ENCODE measurements at places on chromosomes 4 and X.

GRCh38 chrX:150234126-150234525 lies 129.0 kb upstream of the MAMLD1 start:
- DNase-seq: no peak

DNA sequence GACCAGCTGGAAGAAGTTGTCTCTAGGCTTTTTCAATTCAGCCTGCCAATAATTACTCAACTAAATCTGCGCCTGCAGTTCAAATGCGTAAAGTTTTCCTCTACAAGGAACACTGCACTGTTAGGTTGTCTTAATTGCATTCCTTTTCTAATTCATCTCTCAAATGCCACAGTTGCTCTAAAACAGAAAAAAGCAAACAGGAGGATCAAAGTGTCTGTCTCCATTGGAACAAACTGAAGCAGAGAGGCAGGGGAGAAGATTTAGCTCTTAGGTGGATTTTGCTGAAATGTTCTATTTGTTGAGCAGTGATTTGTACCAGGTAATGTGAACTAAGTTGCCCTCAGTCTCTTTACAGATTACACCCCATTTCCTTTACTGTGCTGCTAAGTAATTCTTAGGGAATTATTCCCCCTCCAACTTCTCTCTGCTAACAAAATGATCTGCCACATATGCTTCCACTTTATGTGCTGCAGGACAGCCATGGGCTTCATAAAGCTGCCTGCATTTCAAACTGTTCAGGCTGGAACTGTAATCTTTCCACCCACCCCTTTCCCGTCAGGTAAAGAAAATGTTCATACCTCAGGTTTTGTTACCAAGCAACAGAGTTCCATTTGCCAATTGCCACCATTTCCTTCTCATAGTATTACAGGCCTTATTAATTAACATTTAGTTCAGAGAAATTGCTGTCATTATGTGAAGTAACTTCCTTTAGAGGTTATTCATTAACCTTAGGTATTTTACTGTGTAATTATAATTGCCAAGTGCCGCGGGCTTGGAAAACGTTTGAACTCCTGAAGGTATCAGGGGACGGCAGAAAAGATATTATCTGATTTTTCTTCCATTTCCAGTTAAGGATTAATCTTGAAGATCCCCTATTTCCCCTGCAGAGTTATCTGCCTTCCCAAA lies 149.3 kb downstream of the SPRY1 start:
- DNase-seq: no peak

GRCh38 chr4:177483271-177483670 lies 41.0 kb upstream of the AGA start:
- DNase-seq: no peak

DNA sequence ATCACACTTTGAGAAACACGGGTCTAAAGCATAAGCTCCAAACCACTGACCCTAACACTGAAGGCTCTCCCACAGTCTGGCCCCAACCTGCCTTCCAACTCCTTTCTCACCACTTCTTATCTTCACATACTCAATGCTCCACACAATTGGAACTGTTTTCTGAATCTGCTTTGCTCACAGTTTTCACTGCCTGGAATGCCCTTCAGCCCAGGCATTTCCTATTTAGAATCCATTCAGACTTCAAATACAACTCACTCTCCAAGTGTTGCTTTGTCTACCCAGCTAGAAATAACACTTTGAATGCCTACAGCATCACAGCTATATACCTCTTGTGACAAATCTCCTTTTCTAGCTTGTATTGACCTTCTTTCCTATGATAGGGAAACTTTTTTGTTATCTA lies 10.2 kb downstream of the OTUD4 start:
- DNase-seq: no peak

DNA sequence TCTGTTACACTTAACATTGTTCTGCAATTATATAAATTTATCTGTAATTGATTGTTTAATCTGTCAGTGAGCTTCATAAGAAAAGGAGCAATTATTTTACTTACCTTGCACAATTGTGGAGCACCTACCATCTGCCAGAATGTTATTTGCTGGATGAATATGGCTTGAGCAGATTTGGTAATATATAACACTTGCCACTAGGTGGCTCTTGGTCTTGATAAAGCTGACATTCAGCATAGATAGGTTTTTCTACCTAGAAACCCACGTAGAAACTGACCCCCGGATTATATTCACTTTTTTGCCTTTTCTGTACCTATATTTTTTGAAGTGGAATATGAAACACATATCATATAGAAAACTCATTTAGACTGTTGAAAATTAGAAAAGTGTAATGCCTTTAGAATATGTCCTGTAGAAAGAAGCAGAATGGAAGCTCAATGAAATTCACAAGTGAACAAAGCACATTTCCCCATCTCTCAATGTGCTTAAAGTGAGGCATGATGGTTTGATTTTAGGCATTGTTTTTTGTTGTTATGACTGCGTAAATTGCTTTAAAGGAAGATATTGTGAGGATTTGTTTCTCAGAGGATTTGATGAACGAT lies 9.5 kb downstream of the RBPJ start:
- no peak for DNase-seq

DNA sequence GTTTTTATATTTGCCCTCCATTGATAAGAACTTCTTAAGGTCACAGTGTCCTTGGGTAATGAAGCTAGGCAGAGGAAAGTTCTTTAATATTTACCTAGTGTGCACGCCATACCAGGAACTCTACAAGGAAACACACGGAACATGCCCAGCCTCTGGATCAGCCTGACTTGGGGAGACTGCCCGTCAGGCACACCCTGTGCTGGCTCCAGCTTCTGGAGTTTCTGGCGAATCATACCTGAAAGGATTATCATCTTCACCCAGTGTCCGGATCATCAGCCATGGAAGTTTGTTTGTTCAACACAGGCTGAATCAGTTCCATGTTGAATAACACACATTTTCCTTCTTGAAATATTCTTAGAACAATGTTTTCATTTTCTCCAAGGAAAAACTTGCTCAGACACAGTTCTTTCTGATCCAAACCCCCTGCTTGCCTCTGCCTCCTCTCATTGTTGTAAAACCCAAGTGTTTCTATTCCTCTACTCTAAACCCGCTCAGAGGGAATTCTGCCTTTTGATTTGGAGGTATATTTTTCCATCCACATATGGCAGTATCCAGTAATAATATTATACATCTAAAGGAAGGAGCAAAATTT lies 176.7 kb downstream of the SHROOM3 start:
- DNase-seq: no peak

GRCh38 chrX:17601441-17602200 lies 135.7 kb upstream of the SCML1 start:
- DNase-seq: no peak

DNA sequence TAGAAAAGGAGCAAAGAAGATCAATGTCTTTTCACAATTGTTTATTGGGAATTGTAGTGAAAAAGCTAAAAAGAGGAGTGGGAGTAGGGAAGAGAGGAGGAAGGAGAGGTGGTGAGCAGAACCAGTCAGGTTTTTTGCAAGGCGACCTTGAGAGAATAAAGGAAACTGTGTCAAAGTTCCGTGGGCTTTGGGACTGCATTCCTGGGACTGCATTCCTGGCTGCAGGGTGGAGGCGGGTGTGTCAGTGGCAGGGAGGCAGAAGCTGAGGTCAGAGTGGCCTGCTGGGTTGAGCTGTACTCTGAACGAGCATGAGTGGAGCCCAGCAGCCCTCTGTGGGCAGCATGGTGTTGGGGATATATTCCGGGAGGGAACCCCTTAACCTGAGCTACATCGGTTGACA lies 66.8 kb upstream of the UCP1 start:
- DNase-seq: no peak

DNA sequence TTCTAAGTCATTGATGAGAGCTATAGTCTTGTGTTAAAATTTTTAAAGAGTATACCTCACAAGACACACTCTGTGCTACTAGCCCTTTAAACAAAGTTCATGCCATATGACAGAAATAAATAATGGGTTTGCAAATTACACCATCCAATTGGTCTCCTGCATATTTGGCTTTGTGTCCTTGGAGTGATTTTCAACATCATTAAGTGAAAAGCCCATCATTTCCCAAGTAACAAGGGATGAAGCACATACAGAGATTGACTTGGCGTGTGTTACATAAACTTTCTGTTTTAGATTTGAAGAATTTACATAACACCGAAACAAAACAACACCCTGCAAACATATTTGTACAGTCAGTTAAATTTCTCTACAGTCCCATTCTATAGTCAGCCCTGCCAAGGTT lies 216.9 kb upstream of the NEIL3 start:
- no peak for DNase-seq

DNA sequence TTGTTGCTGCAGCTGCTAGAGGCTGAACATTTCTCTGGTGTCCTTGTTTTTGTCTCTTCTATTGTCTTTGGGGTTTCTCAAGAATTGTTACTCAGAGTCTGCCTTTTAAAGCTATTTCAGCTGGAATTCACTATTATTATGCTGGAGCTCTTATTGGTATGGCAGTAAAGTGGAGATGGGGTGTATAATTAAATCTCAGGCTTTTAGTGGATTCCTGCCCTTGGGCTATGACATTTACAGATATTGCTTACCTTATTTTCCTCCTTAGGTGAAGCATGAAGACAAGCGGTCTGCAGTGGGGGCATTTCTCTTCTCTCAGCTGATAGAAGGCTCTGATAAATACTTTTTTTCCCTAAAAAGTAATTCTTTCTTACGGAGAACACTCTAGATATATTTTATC lies 1656.6 kb upstream of the IGFBP7 start:
- no peak for DNase-seq

DNA sequence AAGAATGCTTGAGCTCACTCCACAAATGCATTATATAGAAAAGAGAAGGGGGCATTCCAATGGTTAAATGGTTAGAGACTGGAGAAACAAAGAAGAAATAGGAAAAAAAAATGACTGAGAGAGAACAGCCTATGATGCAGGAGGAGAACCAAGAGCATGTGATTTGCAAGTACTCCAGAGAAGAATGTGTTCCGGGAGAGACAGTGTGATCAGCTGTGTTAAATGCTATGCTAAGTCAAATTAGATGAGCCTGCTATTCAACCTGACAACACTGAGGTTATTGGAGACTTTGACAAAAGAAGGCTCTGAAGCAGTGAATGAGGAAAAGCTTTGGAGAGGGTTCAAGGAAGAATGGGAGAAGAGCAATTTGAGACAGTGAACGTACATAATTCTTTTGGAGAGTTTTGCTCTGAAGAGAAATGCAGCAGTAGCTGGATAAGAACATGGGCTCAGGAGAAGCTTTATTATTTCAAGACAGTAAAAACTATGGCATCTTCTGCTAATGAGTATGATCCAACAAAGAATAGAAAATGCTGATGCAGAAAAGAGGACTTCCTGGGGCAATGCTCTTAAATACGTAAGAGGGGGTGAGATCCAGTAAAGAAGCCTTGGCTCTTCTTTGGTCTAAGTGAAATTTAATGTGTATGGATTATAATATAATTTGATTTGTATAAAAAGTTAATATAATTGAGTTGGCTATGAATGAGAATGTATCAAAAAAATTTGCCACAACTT lies 66.3 kb downstream of the PPP3CA start:
- no peak for DNase-seq

DNA sequence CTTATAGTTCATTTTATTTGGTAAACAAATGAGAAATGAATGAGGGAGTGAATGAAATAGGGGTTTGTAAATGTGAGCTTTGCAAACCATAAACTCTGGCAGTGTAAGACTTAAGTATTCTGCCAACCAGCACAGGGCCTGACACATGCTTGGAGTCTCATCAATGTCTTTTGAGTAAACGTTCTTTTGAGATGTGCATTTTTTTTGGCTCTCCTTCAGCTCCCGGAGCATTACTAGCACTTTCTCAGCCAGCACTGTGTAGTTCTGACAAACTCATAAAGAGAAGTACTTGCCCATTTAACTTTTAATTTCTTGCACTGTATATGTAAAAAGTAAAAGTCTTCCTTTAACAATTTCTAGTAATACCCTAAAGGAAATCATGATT lies 245.3 kb downstream of the HS3ST1 start:
- DNase-seq: no peak

DNA sequence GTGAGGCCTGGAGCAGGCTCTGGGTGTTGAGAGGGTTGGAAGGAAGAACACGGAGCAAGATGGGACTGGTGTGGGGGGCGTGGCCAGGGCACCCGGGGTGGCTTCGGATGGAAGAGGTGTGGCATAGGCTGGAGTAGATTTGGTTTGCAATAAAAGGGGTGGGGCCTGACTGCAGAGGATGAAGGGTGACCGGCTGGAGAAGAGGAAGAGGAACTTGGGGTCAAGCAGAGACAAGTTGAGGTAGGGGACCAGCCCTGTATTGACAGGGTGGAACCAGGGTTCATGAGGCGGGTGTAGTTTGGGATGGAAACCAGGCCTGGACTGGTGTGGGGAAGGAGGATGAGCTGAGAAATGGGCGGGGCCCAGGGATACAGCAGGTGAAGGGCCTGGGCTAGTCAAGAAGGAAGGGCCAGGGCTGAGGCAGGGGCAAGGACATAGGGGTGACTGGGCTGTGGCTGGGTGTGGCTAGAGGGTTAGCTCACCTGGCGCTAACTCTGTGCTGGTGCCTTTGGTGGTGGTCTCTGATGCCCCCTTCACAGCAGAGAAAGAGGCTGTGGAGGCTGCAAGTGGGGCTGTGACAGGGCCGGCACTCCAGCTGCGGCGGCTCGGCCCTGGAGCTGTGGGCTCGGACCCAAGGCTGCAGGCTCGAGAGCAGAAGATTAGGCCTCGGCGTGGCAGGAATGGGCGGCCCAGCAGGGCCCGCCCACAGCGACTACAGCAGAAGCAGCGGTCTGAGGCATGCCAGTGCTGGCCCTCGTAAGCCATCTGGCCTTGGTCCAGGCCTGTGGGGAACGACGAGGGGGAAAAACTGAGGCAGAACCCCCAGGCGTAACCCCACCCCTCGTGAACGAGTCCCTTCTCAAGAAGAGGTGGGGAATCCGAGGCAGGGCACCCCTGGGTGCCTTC lies 5.0 kb downstream of the PLP2 start:
- DNase-seq: no peak

DNA sequence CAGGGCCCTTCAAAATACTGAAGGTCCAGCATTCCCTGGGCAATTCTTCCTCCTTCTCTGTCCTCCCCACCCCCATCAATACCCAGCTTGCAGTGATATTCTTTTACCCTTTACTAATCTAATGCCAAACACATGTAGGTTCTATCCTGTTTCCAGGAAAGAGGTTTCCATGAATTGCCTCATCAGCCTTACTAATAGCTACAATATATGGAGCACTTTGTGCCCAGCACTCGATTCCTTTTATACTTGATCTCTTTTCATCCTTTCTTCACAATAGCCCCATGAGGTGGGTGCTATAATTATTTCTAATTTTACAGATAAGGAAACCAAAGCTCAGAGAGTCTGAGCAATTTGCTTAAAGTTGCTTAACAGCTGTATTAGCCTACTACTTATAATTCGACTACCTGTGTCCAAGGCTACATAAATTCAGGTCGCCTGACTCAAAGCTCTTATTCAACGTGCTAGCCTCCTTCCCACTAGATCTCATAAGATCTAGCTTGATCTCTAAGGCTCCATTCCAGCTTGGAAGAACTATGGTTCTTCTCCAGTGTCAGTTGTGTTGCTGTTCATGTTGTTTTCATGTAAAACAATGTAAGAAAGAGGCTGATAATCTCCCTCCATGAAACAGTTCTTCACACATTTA lies 229.6 kb upstream of the PGRMC2 start:
- DNase-seq: no peak

- no peak for DNase-seq
Observed at GRCh38 chrX:10519761-10520160, 100.6 kb downstream of the MID1 start.
